Activated CD4-positive, alpha-beta T cell treated with anti-CD3 and anti-CD28 coated beads, Interleukin-2, amount 10 ng/mL, durations not matched to agents 24 days and 14 days (primary cell): ENCODE measurements at places on chromosomes 16 and 17. TPM values are rescaled to one million over a fixed set of nuclear protein-coding genes. Genes with fewer than 3 reads are reported as not detected.

The CD7 gene
- 413 and 415 TPM in 2 replicates for total RNA-seq

The SALL1 gene
- not detected in 2 replicates for total RNA-seq

The CHST5 gene
- 0.09 TPM in 1 of 2 replicates, not detected in the other for total RNA-seq

The NMT1 gene
- 176 and 182 TPM in 2 replicates for total RNA-seq

The VAT1L gene
- total RNA-seq: not detected in 2 replicates

The CCL7 gene
- total RNA-seq: not detected in 2 replicates

The GP1BA gene
- not detected in 2 replicates for total RNA-seq

The FOXK2 gene
- total RNA-seq: 92.6 and 97.4 TPM in 2 replicates

The EVPLL gene
- total RNA-seq: not detected in 2 replicates

The NEUROD2 gene
- total RNA-seq: not detected in 2 replicates
